ENCODE measurements at places on chromosomes 4 and X.
A peak's percentile ranks its signal among the peaks of the same experiment; 100 is the strongest.

GRCh38 chr4:91914176-91914804 is 389.5 kb upstream of the GRID2 start:
- DNase-seq, result no peak

GRCh38 chr4:4871573-4872313 is 12.3 kb downstream of the MSX1 start:
- no peak for DNase-seq

GRCh38 chr4:156103311-156103710 is 149.6 kb upstream of the CTSO start:
- no peak for DNase-seq

DNA sequence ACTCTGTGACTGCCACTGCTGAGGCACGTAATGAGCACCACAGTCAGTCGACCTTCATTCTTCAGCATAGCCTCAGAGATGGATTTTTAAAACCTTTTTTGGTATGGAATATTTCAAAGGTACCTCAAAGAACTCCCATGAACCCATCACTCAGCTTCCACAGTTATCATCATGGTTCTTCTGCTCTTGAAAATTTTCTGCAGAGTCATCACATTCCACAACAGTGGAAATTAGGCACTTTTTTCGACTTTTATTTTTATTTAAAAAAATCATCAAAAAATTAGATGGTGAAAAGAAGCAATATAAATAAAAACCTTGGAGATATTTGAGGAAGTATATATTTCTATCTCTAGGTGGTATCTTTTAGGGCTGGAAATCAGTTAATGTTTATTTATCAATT is 37.5 kb downstream of the TBC1D19 start:
- no peak for DNase-seq

DNA sequence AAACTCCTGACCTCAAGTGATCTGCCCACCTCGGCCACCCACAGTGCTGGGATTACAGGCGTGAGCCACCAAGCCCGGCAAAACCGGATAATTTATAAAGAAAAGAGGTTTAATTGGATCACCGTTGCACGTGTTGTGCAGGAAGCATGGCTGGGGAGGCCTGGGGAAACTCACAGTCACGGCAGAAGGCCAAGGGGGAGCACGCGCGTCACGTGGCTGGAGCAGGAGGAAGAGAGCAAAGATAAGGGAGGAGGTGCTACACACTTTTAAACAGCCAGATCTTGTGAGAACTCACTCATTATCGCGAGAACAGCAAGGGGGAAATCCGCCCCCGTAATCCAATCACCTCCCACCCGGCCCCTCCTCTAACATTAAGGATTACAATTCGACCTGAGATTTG is 177.9 kb upstream of the TENM3 start:
- DNase-seq, result no peak

DNA sequence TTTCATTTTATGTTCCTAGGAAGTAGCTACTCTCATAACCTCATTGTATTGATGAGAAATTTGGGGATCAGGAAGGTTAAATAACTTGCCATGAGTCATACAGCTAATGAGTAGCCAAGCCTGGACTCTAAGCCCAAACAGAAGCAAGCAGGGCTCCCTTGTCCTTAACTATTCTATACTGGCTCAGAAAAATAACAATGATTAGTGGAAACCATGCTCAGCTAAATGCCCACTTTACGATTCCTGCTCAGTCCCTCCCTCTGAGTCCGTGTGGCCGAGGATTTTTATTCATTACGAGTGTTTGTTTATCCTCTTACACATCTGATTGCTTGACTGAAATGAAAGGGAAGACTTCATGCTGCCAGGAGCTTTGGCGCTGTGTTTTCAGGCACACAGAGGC is 100.9 kb downstream of the SLC34A2 start:
- DNase-seq, result no peak

GRCh38 chrX:102624105-102624504 is 24.8 kb downstream of the ARMCX5 start:
- no peak for DNase-seq

- no peak for DNase-seq
These were observed 100.1 kb downstream of the RTL5 start for GRCh38 chrX:72031634-72032033.

- peak; percentile 23 for DNase-seq
These were observed 142.1 kb upstream of the FTHL17 start for GRCh38 chrX:31213941-31214340.

DNA sequence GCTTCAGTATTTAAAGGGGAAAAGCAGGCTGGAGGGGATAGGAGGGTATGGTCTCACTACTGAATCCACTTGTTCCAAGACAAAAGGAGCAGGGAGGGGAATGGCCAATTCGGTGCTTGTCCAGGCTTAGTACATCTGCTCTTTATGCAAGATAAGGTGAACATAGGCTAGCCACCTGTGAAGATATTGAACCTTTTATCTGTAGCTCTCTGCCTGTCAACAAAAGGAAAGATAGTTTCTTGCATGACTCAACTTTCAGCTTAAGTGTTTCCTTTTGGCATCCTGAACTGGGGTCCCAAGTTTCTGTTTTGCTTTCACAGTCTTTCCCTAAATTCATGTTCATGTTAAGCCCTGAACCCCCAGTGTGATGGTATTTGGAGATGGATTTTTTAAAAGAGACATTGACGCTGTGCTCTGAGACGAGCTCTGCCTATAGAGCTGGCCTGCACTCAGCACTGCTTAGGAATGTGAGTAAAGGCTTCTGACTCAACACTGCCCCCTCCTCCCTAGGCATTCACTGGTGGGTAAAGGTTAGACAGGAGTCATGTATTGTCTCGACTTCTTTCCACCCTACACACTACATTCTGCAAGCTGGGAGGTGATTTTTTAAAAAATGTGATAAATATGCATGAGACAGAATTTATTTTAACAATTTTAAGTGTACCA is 28.2 kb downstream of the FAM149A start:
- no peak for DNase-seq

DNA sequence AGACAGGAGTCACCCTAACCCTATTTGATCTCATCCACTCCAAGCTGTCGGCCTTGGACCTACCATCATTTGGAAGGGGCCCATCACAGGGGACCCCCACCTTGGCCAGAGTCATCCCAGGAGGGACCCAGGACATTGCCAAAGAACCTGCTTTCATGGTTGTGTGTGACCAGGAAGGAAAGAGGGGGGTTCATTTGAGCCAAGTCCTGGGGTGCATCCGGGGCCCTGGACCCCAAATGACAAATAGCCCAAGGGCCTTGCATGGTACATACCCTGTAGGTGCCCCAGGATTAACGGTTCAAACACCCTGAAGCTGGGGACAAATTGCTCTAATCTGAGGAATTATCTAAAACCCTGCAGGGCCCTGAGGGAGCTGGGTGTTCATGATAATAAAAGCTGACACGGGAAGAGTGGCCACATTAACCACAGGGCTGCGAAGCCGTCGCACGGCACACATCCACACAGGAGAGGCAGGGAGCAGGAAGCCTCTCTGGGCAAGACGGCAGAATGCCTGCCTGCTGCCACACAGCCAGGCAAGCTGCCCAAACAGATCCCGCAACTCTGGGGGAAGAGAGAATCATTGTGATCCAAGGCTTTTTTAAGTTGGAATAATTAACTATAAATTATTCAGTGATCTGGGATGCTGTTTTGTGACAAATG is 28.2 kb upstream of the PPP2R2C start:
- no peak for DNase-seq

- no peak for DNase-seq
These were observed 83.6 kb downstream of the NCAPG start for GRCh38 chr4:17894421-17894820.

- no peak for DNase-seq
These were observed 103.7 kb downstream of the RBM47 start for GRCh38 chr4:40525752-40526598.

DNA sequence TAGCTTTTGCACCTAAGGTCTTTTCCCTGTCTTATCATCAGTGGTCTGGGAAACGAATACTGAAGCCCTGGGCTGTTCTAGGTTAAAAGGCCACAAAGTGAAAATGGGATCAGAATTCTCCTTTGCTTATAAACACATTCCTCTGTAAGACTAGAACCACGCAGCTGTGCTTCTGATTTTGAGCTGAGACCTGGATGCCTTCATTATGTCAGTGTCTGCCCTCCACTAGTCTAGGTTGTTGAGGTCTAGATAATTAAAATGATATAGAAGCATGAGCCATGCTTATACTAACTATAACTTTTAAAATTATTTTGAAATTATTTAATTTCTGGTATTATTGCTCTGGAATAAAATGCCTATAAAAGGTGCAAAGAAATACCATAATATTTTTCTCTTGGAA is 403.9 kb downstream of the ADGRL3 start:
- no peak for DNase-seq

GRCh38 chr4:14184265-14184664 is 556.7 kb upstream of the BOD1L1 start:
- DNase-seq, result peak; percentile 50

DNA sequence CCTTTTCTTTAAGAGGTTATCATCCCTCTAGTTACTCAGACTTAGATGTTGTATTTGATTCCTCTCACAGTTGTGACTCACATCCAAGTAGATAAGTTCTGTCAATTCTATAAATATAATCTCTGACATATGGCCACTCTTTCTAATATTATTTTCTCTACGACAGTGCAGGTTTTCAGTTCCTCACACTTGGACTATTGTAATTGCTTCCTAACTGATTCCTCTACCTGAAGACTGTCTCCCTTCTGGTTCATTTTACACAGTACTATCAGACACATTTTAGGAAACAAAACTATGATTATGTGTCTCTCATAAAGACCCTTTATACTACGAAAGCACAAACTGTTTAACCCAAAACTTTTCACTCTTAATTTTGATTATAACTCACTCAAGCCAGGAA is 31.3 kb upstream of the GNRHR start:
- DNase-seq, result no peak

- peak; percentile 60 for DNase-seq
These were observed at the start of gene ARX for GRCh38 chrX:25015486-25016360. TSS of gene ARX (minus strand) at chrX:25015965. CDS start at chrX:25015737, 228 bp downstream.

DNA sequence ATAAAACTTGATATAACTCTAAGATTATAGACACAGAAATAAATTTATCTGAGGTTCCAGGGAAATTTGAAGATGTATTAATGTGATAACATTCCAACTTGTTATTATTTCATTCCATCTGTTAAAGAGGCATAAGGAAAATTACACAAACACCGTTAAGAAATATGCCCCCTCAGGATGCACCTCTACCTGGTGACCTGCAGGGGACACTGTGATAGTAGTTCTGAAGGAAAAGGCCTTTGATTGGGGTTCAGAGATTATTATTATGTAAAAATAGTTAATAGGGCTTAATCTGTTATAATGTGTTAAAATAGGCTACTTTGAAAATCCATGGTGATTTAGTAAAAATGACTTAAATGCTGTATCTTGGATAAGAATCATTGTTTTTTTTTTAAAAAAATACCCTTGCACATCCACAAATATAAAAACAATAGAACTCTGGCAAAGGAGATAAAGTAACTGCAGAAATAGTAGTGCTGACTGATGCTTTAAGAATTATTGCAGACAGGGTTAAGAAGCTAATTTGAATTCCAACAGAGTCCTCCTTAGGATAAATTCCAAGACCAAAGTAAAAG is 6.1 kb upstream of the ABRAXAS1 start:
- DNase-seq, result no peak

- DNase-seq, result no peak
These were observed 8.5 kb upstream of the ERCC6L start for GRCh38 chrX:72247206-72247942.

DNA sequence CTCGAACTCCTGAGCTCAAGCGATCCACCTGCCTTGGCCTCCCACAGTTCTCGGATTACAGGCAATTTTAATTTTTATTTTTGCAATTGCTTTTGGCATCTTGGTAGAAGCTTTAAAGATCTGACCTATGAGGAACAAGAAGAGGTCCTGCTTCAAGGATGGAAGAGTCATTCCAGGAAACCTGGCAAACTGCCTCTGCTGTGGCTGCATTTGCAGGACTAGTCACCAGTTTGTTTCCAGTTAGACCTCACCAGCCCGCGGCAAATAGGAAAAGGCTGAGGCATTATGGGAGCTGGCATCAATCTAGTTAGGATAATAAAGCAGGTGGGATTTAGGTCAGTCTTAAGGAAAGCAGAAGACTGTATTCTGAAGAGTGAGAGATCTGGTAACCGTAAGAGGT is 51.9 kb upstream of the LAS1L start:
- no peak for DNase-seq

DNA sequence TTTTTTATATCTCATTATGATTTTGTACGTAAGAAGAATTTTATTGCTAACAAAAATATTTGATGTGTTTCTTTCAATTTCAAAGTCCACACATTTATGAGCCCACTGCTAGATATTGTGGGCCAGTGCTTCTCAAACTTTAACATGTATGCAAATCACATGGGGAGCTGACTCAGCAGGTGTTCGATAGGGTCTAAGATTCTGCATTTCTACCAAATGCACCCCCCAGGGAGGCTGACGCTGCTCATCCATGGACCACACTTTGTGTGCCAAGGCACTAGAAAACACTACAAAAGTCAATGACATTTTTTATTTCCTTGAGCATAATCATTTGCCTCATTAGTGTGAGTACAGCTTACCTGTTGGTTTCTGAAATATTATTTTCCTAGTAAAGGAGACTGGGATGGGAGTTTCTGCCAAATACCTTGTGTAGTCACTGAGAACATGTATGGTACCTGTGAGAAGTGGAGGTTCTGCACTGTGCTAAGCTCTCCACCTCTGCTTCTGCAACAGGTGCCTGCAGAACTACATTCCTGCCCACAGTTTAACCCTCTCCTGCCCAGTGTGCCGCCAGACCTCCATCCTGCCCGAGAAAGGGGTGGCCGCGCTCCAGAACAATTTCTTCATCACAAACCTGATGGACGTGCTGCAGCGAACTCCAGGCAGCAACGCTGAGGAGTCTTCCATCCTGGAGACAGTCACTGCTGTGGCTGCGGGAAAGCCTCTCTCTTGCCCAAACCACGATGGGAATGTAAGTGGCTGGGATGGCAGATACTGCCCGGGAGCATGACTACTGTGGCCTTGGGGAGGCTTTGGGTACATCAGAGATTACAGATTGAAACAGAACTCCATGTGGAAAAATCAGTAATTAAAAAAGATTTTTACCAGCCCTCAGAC is 68.9 kb upstream of the MND1 start:
- DNase-seq, result no peak

GRCh38 chr4:125044886-125045285 is 269.9 kb upstream of the FAT4 start:
- no peak for DNase-seq

- peak; percentile 41 for DNase-seq
These were observed 155.8 kb downstream of the RPA4 start for GRCh38 chrX:97039363-97040029.

DNA sequence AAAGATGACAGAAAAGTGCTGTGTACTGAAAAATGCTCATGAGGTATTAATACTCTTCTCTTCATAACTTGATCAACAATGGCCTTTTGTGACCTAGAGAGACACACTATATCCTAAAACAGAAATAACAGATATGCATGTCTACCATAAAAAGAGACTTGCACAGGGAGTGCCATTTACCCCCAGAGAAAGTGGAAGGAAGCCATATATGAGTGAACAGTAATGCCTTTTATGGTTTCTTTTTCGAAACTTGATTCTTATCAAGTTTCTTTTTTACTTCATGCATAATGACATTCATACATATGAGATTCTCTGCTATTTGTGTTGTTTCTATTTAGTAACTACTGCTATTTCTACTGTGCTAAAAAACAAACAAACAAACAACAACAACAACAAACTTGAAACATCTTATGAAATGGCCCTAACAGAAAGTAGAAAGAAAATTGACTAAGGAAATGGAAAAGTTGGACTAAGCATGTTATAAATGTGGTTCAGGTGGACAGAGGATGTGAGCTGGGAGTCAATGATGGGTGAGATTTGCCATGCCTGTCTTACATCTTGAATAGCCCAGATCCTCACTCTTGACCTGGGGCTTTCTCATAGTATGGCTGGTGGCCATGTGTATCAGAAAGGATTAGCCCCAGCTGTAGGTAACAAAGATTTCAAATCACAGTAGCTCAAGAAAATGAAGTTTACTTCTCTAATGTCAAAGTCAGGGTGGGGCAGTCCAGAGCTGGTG is 43.8 kb downstream of the GEMIN8 start:
- DNase-seq, result no peak
